ENCODE measurements at places on chromosomes 5 and 9.

DNA sequence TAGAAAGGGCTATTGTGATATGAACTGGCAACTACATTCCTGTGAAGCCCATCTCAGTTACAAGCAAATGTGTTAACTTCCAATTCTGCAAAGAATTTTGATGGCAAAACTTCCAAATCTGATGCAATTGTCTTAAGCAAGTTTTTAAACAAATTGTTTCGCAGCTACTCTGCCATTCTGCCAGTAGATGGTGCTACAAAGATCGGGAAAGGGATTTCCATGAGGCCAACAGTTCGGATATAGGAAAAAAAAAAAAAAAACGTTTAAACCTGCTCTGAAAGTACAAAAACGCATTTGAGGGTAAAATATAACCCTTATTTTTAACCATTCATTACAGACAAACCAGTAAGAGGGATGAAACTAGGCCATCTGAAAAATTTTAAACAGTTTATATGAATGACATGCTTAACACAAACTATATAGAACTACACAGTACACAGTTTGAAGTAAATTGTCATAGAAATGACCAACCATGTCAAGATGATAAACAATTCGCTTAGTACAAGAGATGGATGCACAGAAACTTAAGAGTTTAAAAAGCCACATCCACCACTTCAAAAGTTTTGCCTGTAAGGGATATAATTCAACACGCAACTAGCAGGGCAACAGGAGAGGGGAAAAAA is 2.2 kb downstream of the HNRNPA0 start:
- no peak for DNase-seq

DNA sequence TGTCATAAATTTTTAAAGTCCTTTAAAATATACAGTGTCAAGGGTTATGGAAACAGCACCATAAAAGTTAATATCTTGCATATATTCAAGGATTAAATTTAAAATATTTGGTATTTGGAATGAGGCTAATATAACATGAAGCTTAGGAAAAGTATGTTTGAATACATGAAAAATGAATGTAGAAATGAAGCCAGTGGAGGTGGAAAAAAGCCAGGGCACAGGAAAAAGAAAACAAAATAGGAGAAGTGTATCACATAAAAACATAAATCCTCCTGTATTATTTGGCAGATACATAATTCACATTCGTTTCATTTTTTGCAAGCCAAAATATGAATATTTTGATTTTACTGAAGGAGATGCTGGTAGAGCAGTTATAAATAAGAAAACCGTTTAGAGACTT is 587.0 kb upstream of the ZNF608 start:
- DNase-seq, result no peak

DNA sequence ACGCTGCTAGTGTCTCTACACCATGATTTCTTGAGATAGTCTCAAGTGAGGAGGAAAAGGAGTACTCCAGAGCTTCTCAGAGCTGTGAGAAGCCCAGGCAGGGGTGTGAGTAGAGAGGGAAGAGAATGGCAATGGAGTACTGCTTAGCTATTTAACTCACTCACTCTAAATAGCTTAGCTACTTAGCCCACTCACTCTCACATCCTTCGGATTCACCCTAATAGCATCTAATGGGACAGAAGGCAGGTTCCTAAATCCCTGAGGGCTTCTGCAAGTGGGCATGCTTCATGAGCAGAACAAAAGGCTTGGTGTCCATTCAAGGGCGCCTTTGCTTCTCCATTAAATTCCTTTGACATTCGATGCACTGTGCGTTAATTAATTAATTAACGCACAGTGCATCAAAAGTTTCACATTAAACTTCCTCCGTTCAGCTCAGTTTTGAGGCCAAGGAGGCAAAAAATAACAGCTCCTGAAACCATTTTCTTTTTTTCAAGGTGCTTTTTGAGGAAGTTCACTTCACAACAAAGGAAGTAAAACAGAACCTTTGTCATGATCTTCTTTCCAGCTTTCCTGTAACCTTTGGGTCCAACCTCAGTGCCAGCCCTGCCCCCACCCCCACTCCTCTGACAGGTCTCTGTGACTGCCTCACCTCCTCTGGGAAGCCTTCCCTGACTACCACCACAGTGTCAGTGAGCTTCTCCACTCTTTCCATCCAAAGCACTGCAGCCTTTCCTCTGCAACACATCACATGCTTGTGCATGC is 294.0 kb downstream of the SEC61B start:
- no peak for DNase-seq

- no peak for DNase-seq
Observed at GRCh38 chr9:123555646-123556045, 199.6 kb downstream of the CRB2 start.

- no peak for DNase-seq
Observed at GRCh38 chr5:1027631-1028441, 19.2 kb downstream of the NKD2 start.
